Activated T-helper 1 cell treated with anti-CD3 and anti-CD28 coated beads, Interleukin-12 subunit alpha, Interleukin-12 subunit beta, Interleukin-2, Interleukin-4 antibody, amounts not matched to agents 30 ng/mL and 10 ng/mL and 1 ng/mL, durations not matched to agents 14 hours and 24 hours and 36 hours (primary cell): ENCODE measurements at places on chromosomes 12 and 14.

DNA sequence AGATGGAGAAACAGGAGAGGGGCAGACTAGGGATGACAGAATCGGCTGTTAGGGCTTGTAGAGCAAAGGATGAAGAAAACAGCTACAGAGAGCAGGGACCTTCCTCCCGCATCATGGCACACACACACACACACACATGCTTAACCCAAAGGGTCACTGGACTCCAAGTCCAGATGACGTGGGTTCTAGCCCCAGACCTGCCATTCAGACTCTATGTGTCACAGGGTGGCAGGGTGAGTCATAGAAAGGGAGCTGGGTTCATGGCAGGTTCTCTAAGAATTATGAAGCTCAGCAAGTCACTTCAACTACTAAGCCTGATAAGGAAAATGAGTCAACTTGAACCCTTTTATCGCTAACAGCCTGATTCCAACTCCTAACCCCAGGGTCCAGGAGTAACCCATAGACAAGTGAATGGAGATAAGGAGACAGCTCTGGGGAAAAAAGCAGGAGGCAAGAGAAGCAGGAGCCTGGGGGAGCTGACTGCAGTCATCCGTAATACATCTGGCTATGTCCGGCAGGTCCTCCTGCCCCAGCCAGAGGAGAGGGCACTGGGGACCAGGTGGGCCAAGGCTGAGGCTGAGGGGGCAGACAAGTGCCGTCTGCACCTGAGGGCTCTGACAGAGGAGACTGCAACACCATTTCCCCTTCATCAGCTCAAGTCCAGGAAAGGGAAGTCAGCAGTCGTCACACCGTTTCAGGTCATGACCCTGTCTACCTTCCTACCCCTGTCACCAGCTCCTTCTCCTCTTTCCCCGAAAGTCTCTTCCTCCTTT is 3.6 kb upstream of the TNFRSF1A start:
- H3K36me3 ChIP-seq: peaks cover 6% of the 10 kb centered on the region
- peak overlapping the region; percentile 61 for H3K4me3 ChIP-seq
- no peak for DNase-seq
- H3K4me1 ChIP-seq: peaks cover 46% of the 10 kb centered on the region

- no peaks in the 10 kb centered on the region for H3K27me3 ChIP-seq
- no peaks in the 10 kb centered on the region for H3K4me1 ChIP-seq
- no peak overlapping the region for H3K4me3 ChIP-seq
- no peak overlapping the region for H3K27ac ChIP-seq
- DNase-seq: no peak
These were observed 26.4 kb downstream of the FBRSL1 start for GRCh38 chr12:132516095-132517012.

DNA sequence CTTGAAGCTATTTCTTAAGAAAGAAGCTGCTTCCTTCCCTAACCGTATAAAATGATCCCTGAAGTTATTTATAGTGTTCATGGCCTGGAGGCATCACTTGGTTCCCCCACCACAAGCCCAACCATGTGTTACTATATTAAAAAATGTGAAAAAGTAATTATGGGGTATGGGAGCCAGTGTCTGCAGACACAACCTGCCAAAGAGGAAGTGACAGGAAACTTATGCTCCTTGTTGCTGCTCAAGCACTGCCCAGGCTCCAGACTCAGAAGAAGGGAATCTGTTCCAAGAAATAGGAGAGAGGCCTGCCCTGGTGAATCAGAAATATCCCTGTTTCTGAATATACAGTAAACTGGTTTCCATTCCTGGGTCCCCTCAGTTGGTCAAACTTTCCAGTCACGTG is 217.2 kb upstream of the BMP4 start:
- no peaks in the 10 kb centered on the region for H3K36me3 ChIP-seq
- H3K27me3 ChIP-seq: peaks cover 26% of the 10 kb centered on the region
- no peak overlapping the region for H3K4me3 ChIP-seq
- DNase-seq: no peak
- no peaks in the 10 kb centered on the region for H3K4me1 ChIP-seq
- no peak overlapping the region for H3K27ac ChIP-seq

DNA sequence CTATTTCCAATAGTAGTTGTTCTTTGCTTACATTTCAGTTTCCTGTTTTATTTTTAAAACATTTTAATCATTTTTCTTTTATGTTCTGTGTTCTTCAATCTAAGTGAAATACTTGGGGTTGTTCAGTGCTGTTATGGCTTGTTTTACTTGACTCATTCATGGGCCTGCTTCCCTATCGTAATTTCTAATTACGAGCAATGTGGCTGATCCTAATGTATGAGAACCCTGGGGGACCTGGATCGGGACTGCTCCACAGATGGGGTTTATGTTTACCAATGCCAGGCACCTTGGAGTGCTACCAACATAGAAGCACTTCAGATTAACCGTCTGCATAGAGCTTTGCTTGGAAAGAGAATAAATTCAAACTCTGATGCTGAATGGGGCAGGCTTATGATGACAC is 29.8 kb downstream of the TECPR2 start:
- peaks cover 7% of the 10 kb centered on the region for H3K36me3 ChIP-seq
- no peaks in the 10 kb centered on the region for H3K27me3 ChIP-seq
- H3K27ac ChIP-seq: no peak overlapping the region
- no peak overlapping the region for H3K4me3 ChIP-seq
- DNase-seq: no peak

GRCh38 chr12:65121049-65121955 is at the start of gene WIF1:
Gene WIF1 (minus strand): TSS chr12:65121305. CDS start chr12:65121191, 114 bp downstream.
- no peak within 1 kb of the TSS for H3K27ac ChIP-seq
- H3K27me3 ChIP-seq: peaks cover 30% of the 10 kb centered on the region
- peak within 1 kb of the TSS; percentile 46 for H3K4me3 ChIP-seq
- no peak for DNase-seq
- H3K4me1 ChIP-seq: no peaks in the 10 kb centered on the region

DNA sequence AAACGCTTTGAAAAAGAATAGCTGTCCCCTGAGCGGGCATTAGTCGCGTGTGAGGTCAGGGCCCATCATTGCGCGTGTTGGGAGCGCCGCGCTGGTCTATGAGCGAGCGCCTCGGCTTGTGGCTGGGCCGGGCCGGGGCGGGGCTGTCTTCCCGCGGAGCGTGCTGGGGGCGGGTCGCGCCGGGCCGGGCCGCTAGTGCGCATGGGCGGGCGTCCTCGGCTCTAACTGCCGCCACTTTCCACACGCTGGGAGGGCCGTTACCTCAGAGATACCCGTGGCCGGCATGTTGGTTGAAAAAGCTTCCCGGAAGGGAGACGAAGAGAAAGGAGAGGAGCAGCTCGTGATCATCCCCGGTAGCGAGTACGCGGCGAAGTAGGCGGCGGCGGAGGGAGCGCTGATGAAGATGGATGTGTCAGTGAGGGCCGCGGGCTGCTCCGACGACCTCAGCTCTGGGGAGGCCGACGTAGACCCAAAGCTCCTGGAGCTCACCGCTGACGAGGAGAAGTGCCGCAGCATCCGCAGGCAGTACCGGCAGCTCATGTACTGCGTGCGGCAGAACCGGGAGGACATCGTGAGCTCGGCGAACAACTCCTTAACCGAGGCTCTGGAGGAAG is at the start of gene EID3:
TSS of gene EID3 (plus strand) at position 202 of the 614 bp plus-strand sequence. CDS start at position 398, 196 bp downstream.
- peaks cover 34% of the 10 kb centered on the region for H3K36me3 ChIP-seq
- H3K27me3 ChIP-seq: no peaks in the 10 kb centered on the region
- H3K4me3 ChIP-seq: peak within 1 kb of the TSS; percentile 93
- peak; percentile 92 for DNase-seq

DNA sequence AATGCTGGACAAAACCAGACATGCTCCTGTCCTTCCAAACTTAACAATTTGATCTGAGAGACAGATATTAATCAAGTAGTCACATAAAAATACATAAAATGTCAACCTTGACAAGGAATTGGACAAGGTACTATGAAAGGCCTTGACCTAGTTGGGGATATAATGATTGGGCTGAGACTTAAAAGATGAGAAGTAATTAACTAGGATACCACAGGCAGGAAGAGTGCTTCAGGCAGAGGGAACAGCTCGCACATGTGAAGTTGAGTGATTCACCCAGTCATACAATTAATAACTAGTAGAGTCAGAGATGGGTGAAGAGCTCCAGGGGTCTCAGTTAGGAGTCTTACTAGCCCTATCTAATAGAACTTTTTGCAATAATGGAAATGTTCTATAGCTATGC is 259.5 kb downstream of the MSRB3 start:
- no peaks in the 10 kb centered on the region for H3K4me1 ChIP-seq
- H3K27me3 ChIP-seq: no peaks in the 10 kb centered on the region
- no peak overlapping the region for H3K4me3 ChIP-seq
- no peaks in the 10 kb centered on the region for H3K36me3 ChIP-seq
- H3K27ac ChIP-seq: no peak overlapping the region

DNA sequence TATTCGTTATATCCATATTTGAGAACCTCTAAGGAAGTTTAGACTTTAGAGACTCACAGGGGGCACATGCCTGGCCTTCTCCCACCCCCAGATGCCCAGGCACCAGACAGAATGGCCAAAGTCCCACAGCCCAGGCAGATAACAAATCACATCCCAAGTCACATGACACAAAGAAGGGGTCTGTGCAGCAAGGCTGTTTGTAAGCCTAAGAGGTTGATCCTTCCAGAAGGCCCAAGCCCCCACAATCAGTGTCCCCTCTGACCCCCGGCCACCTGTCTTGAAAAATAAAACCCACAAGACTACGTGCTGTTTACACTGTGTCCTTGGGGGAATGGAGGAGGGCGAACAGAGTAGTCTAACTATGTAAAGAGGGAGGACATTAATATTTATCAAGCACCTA is 5.1 kb downstream of the CTDSP2 start:
- H3K27ac ChIP-seq: no peak overlapping the region
- H3K36me3 ChIP-seq: peaks cover 12% of the 10 kb centered on the region
- peaks cover 79% of the 10 kb centered on the region for H3K4me1 ChIP-seq
- no peaks in the 10 kb centered on the region for H3K27me3 ChIP-seq
- no peak overlapping the region for H3K4me3 ChIP-seq

DNA sequence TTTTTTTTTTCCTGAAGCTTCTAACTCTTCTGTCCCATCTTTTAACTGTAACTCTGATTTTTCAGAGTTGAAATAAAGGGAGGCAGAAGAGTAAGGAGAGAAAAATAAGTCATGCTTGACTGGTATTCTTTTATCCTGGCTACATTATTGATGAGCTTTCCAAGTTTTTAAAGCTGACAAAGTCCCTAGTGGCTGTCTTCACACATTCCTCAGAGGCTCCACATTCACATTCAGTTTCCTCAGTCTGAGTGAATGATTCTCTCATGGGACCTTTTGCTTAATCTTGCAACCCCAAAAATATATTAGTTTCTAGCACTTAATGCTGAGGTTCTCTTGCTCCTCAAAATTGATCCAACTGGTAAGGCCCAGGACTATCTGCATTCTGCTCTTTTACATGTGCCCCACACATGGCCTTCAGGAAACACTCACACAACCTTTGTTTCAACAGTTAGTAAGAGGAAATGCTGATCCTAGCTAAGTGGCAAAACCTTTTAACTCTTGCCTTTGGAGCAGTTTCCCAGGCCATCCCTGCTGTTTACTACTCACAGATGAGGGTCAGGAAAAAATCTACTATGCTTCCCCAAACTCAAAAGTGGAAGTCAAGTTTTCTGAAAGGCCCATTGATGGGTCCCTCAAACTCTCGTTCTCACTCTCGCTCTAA is 61.7 kb upstream of the SLC6A15 start:
- no peak for DNase-seq
- no peak overlapping the region for H3K4me3 ChIP-seq
- H3K36me3 ChIP-seq: no peaks in the 10 kb centered on the region
- no peaks in the 10 kb centered on the region for H3K27me3 ChIP-seq
- H3K4me1 ChIP-seq: no peaks in the 10 kb centered on the region

DNA sequence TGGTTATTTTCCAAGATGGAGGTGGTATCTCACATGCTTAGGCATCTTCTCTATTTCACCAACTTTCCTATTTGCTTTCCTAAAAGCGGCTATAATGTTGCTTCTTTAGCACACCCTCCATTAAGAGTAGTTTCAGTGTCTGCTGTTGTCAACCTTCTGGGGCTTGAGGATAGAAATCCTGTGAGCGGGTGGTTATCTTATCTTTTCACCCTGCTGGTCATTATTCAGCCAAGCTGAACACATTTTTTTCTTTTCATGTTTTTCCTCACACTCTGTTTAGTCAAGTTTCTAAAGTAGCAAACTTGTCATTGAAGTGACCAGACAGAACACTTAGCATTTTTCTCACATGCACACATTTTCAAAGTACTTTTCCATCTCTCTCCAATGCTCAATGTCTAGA is 104.5 kb downstream of the SLC8A3 start:
- H3K4me1 ChIP-seq: no peaks in the 10 kb centered on the region
- H3K4me3 ChIP-seq: no peak overlapping the region
- H3K27ac ChIP-seq: no peak overlapping the region
- no peak for DNase-seq

DNA sequence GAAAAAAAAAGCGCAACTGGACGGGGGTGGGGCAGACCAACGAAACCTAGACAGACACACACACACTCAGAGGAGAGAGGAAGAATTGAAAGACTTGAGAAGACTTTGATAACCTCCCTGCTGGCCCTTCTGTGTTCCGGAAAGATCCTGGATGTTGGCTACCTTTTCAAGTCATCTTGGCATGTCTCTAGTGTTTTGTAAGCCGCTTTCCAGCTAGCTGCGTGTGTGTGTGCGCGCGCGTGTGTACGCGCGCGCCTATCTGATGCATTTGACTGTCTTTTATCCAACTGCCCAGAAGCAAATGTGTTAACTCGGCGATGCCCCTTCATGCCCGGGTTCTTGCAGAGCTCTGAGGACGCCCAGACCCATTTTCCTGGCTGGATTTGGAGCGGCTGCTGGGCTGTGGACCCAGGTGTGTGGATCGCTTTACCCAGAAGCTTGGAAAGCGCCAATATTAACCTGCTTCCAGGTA is 664 bp downstream of the LRFN5 start:
- DNase-seq: no peak
- no peaks in the 10 kb centered on the region for H3K36me3 ChIP-seq
- peak overlapping the region; percentile 63 for H3K4me3 ChIP-seq
- H3K4me1 ChIP-seq: no peaks in the 10 kb centered on the region
- H3K27ac ChIP-seq: no peak overlapping the region
- H3K27me3 ChIP-seq: peaks cover 78% of the 10 kb centered on the region

DNA sequence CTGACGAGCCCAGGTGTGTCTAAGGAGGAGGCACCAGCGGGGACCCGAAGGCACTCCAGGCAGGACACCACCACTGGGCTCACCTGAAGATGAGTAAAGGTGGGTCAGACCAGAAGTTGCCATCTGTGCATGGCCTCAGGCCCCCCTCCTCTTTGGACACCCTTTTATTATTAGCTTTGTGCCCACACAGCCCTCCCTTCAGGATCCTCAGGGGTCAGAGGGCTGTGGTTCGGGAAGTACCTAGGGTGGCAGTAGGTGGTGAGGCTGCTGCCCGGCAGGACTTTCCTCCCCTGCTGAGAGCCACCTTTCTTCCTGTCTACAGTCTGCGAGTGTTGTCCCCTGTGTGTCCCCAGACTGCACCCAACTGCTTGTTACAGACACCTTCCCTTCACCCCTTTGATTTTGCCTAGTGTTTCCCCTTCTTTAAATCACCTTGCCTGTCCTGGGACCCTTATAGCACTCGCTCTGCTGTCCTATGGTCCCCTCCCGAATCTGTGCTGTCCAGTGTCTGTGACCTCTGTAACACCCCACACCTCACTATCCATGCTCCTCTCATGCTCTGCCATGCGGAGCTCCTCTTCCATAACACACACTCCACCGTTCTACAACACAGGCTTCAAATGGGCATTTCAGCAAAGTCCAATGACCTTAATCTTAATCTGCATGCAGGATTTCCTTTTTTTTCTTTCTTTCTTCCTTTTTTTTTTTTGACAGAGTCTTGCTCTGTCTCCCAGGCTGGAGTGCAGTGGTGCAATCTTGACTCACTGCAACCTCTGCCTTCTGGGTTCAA is 25.7 kb downstream of the SOAT2 start:
- H3K27me3 ChIP-seq: peaks cover 15% of the 10 kb centered on the region
- H3K4me3 ChIP-seq: no peak overlapping the region
- no peak overlapping the region for H3K27ac ChIP-seq
- no peak for DNase-seq
- no peaks in the 10 kb centered on the region for H3K4me1 ChIP-seq
- H3K36me3 ChIP-seq: no peaks in the 10 kb centered on the region

GRCh38 chr14:80278293-80279023 is 67.2 kb upstream of the DIO2 start:
- H3K27me3 ChIP-seq: no peaks in the 10 kb centered on the region
- H3K4me3 ChIP-seq: no peak overlapping the region
- DNase-seq: no peak
- H3K27ac ChIP-seq: no peak overlapping the region
- H3K4me1 ChIP-seq: no peaks in the 10 kb centered on the region
